ENCODE measurements at places on chromosomes 7 and 10. TPM values are rescaled to one million over a fixed set of nuclear protein-coding genes. Genes with fewer than 3 reads are reported as not detected.

The SFRP5 gene
- total RNA-seq: 2.3 TPM

The ASZ1 gene
- total RNA-seq: not detected

The PLXNA4 gene
- total RNA-seq: 0.79 TPM

The HOXA3 gene
- total RNA-seq: 6.9 TPM

The CLDN12 gene
- 32.4 TPM for total RNA-seq

Measured in A549 treated with Mapracorat at 1 μM for 4 hours (cell line).